ENCODE measurements at places on chromosomes 2 and 18.

GRCh38 chr2:53660886-53661285 lies 106.7 kb upstream of the CHAC2 start:
- no peak for DNase-seq

DNA sequence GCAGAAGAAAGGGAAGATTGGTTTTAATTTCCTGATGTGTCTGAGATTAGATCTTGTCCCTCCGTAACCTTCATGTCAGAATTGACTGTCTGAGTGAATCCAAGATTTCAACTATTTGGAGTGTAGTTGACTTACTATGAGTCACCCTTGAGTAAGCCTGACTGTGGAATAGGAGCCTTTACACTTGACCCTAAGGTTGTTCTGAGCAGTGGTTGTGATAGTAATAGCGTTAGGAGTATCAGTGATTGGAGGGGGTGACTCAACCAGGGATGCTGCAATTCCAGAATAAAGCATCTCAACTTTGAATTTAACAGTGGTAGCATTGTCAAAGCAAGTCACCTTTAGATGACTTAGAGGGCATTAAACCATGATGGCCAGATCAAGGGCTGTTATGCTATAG lies 979.5 kb upstream of the FAM98A start:
- DNase-seq = peak; percentile 6

DNA sequence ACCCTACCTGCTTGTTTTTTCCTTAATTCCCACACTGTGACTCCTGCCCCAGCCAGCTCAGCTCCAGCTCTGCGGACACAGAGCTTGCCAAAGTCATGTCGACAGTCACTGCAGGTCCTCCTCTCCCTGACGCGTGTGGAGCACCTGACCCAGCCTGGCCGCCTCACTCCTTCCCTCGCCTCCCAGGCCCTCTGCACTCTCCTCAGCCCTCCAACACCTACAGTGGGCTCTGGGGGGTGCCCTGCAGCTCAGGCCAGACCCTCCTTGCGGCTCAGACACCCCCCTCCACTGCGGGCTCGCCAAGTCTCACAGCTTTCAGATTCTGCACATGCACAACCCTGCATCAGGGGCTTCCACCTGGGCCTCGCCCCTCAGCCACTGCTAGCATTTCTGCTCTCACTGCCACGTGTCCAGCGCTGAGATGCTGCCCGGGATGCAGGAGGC lies 68.3 kb downstream of the NDUFA10 start:
- no peak for DNase-seq

DNA sequence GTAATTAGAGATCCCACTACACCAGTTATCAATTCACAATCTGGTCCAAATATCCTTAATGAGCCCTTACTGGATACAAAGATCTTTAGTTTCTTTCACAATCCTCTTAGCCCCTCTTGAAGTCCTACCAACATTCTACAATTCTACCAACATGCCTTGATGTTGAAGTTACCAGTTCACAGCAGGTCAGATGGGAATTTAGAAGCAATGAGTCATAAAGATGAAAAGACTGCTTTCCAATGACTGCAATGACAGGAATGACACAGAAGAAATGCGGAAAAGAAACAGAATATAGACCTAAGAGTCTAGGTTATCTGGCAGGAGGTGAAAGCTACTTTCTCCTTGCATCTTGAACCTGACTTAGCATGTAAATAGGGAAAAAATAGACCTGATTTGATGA lies 24.5 kb downstream of the RTTN start:
- DNase-seq = peak; percentile 28

DNA sequence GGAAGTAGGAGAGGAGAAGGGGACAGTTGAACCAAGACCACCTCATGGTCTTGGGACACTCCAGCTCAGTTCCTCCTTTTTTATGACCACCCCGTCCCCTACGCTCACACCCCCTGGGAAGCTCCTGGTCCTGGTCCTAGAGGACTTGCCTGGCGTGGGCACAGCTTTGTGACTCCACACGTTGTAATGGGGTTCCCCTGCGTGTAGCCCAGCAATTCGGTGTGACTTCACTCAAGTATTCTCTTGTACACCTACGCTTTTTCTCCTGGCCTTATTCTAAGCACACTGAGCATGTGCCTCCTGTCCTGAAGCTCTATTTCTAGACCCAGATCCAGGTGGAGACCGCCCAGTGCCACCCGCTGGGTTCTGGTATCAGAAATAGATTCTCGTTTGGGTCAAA lies 36.1 kb upstream of the B3GNT7 start:
- no peak for DNase-seq

Measured in mammary epithelial cell (primary cell).